H9 (cell line): ENCODE measurements at places on chromosomes 2 and 18.

DNA sequence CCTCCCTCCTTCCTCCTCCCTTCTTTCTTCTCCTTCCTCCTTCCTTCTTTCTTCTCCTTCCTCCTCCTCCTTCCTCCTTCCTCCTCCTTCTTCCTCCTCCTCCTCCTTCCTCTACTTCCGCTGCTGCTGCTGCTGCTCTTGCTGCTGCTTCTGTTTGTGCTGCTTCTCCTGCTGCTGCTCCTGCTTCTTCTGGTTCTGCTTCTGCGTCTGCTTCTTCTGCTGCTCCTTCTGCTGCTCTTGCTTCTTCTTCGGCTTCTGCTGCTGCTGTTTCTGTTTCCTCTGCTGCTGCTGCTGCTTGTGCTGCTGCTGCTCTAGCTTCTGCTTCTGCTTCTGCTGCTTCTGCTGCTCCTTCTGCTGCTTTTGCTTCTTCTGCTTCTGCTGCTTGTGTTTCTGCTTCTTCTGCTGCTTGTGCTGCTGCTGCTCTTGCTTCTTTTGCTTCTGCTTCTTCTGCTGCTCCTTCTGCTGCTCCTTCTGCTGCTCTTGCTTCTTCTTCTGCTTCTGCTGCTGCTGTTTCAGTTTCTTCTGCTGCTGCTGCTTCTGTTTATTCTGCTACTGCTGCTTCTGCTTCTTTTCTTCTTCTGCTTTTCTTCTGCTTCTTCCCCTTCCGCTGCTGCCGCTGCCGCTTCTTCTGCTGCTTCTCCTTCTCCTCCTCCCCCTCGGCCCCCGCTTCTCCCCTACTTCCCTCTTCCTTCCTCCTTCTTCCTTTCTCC, 8.6 kb downstream of the SNRNP27 start:
- DNase-seq: no peak

DNA sequence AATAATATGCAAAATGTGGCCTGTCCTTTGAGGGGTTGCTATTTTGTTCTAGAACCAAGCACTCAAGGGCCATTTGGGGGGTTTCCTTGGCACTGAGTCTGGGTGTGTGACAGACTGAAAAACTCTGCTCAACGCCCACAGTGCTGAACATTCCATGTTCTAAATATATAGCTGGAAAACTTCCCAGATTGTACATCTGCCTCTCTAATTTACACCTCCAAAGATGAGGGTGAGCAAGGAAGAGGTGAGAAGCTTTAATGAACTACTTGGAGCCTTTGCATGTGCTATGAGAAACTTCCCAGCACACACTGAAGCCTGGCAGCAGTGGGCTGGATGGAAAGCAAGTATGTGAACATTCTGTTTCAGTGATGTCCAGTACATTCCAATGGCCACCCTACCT, 296.7 kb upstream of the KCNH7 start:
- DNase-seq: no peak

GRCh38 chr2:45862843-45863242, 211.4 kb downstream of the PRKCE start:
- DNase-seq: no peak

DNA sequence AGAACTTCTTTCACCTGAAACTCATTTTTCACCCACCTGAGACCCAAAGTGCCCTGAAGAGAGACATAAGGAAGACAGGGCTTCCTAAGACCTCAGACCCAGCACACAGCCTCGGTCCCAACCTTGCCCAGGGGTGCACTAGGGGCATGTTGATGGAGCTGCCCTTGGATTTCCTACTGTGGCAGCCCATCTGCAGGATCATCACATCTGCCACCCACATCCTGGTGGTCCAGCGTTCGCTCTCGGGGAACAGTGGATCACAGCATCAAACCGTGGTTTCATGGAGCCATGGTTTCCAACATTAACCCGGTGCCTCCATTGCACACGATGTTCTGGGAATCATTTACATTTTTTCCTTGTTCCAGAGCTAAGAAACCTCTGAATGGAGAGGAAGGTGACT, 186.4 kb downstream of the TFCP2L1 start:
- DNase-seq: no peak

- DNase-seq: no peak
Observed at GRCh38 chr2:177633111-177633510, 240.5 kb downstream of the AGPS start.

- no peak for DNase-seq
Observed at GRCh38 chr2:156666130-156666785, 230.1 kb downstream of the GPD2 start.

GRCh38 chr2:47782381-47782670, 619 bp upstream of the MSH6 start:
- DNase-seq: no peak

DNA sequence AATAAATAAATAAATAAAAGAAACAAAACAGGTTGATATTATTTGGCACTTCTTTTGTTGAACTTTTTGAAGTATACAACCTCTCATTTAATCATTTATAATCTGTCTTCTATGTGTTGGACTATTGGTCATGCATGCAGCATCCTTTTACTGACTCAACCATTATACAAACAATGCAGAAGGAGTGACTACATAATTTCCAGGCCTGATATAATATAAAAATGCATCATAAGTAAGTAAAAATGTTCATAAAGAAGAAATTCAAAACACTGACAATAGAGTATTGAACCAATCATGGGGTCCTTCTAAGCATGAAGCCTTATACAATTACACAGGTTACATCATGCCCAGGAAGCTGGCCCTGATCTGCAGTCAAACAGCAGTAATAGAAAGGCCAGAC, 141.5 kb upstream of the FN1 start:
- DNase-seq: no peak

GRCh38 chr2:197883354-197884032, 79.1 kb downstream of the PLCL1 start:
- DNase-seq: no peak

- DNase-seq: no peak
Observed at GRCh38 chr2:75619956-75620740, 26.4 kb upstream of the MRPL19 start.

DNA sequence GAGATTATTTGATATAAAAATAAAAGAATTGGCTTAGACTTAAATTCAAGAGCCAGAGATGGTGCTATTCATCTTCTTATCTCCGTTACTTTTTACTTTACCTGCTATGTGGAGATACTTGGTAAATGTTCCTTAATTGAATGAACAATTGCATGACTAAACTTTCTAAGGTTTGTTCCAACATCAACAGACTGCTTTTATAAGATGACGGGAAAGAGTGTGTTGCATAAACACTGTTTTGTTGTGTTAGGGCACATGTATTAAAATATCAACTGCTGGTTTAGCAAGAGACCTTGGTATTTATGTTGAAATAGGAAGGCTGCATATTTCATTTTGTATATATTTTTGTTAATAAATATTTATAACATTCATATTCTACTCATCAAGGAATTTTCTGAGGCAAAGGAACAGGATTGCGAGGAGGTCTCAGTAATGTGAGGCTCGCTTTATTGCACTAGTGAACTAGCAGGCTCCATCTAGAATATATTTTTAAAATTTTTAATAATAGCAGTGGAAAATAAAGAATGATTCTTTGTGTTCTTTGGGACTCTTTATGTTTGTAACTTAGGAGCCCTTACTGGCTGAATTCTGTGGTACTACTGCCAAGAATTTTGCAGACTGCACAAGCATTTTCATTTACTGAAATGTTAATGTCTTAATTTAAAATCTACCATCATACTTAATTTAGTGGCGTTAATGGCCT, 10.7 kb upstream of the NFE2L2 start:
- DNase-seq: no peak

- DNase-seq: no peak
Observed at GRCh38 chr2:140711867-140712266, 1418.9 kb downstream of the LRP1B start.

GRCh38 chr2:176999301-176999700, 213.3 kb upstream of the HNRNPA3 start:
- DNase-seq: no peak

DNA sequence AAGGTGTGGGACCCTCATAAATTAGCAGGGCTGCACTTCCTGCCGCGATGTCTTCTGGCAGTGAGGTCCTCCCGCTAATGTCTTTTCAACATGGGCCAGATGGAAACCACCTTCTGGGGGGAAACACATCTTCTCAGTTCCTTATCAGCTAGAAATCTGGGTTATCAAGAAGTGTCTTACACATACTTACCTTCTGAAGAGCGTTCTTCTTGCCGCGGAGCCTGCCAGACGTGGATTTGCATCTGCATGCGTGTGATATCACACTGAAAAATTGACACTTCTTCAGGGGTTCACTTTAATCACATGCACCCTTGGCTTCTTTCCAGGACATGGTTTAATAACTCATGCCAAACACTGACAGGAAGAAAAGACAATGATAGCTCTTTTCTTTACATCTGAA, 163.5 kb upstream of the SOX11 start:
- no peak for DNase-seq

GRCh38 chr2:48127612-48128191, 221.4 kb upstream of the FBXO11 start:
- no peak for DNase-seq

GRCh38 chr2:101427743-101428142, 40.4 kb upstream of the CREG2 start:
- DNase-seq: no peak

GRCh38 chr2:167652401-167652800, 595.0 kb downstream of the STK39 start:
- DNase-seq: no peak

- DNase-seq: no peak
Observed at GRCh38 chr2:219549619-219550018, 5.8 kb downstream of the TMEM198 start.
